Omental fat pad (tissue), 4 donors: ENCODE measurements at places on chromosomes 1 and 21. TPM values are rescaled to one million over a fixed set of nuclear protein-coding genes. Genes with fewer than 3 reads are reported as not detected.

GRCh38 chr1:54838565-54839180 is 37.5 kb upstream of the TTC22 start:
- DNase-seq = no peak

KLHL21 gene
- total RNA-seq = 56.9 TPM

GRCh38 chr1:236143104-236143948 is 987 bp downstream of the GPR137B start:
- DNase-seq = no peak

DNA sequence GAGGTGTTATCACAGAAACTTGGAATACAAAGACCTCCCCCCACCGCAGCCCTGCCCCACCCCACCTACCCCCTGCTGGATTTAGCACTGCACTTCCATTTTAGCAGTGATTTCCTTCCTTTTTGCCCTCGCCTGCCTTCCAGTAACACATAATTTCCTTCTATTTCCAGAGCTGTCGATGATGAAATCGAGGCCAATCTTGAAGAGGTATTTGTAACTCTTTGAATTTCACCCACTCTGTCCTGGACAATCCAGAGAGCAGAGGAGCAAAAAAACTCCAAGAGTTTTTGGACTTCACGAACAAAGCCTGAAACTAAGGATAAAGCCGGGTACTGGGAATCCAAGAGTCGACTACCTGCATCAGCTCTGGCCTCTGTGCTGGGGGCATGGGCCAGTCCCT is 49.1 kb downstream of the CAPN2 start:
- no peak for DNase-seq

- DNase-seq = no peak
Measured at GRCh38 chr21:42937960-42938605, 12.7 kb upstream of the ERVH48-1 start.

GJC2 gene
- 5.5 TPM for total RNA-seq

CCDC18 gene
- 12.6 TPM for total RNA-seq

DNA sequence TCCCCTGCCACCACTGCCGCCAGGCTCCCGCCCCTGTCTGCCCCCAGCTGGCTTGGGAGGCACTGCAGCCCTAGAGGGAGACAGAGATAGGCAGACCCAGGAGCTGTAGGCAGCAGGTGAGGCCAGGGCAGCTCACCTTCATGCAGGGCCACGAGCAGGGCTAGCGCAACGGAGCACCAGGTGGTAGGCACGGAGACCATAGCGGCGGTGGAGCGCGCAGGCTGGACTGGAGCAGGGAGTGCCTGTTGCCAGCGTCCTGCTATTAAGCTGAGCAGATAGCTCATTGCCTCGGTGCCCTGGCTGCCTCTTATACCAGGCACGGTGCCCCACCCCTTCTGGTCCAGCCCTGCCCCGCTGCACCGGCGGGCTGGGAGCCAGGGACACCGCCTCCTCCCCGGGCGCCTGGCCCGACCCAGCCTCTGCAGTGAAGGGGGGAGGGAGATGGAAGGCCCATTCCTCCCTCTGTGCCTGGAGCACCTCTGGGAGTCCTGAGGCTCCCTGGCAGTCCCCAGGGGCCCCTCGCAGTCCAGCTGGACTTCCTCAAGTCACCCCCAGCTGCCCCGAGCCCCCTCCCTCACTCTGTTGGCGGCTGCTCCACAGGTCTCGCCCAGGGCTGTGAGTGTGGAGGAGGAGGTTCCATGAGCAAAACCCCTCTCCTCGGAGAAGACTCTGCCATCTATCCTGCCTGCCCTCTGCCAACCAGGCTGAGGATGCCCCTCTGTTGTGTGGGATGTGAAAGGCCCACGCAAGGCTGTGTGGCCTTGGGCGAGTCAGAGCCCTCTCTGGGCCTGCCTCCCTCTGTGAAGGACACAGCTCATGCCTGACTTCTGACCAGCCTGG is at the start of gene EDN2:
Gene EDN2, minus strand, starts transcription at position 282 of the 840 bp plus-strand sequence. Its CDS starts 82 bp downstream, at position 200.
- DNase-seq = no peak
